Motor neuron (in vitro differentiated cells): ENCODE measurements at places on chromosomes 5 and 9. TPM values are rescaled to one million over a fixed set of nuclear protein-coding genes. Genes with fewer than 3 reads are reported as not detected.

Gene TYRP1
- total RNA-seq, result 0.46 TPM in 1 of 2 replicates, not detected in the other

Gene CHSY3
- 2.3 and 2.6 TPM in 2 replicates for total RNA-seq

Gene PCDH1
- total RNA-seq, result 13.0 and 13.1 TPM in 2 replicates

Gene ORM2
- not detected in 2 replicates for total RNA-seq

Gene ADAMTS19
- 1.8 and 1.9 TPM in 2 replicates for total RNA-seq

Gene NR2F1-AS1
- 54.7 and 59.1 TPM in 2 replicates for total RNA-seq

Gene FAM221B
- 0.07 and 0.30 TPM in 2 replicates for total RNA-seq

Gene LCN10
- total RNA-seq, result 0.49 and 2.4 TPM in 2 replicates

Gene CCDC192
- total RNA-seq, result 0.78 and 1.2 TPM in 2 replicates

Gene SLC1A3
- total RNA-seq, result 8.6 and 8.7 TPM in 2 replicates

Gene QRFP
- 0.33 and 1.1 TPM in 2 replicates for total RNA-seq

Gene ZNF883
- total RNA-seq, result 10.0 and 10.8 TPM in 2 replicates

Gene PCDHA8
- total RNA-seq, result not detected in 2 replicates

Gene UNC5A
- 0.27 and 0.31 TPM in 2 replicates for total RNA-seq

Gene PAEP
- total RNA-seq, result 0.53 and 2.1 TPM in 2 replicates

Gene TCF7
- 6.0 and 6.2 TPM in 2 replicates for total RNA-seq

Gene MEF2C
- 123 and 128 TPM in 2 replicates for total RNA-seq

Gene ENTPD2
- total RNA-seq, result 0.63 and 2.1 TPM in 2 replicates

Gene DMRT2
- 57.3 and 66.4 TPM in 2 replicates for total RNA-seq

Gene IFNB1
- 0.41 TPM in 1 of 2 replicates, not detected in the other for total RNA-seq

Gene NXNL2
- 0.76 and 1.4 TPM in 2 replicates for total RNA-seq

Gene CIZ1
- total RNA-seq, result 66.1 and 76.2 TPM in 2 replicates

Gene DTWD2
- total RNA-seq, result 3.3 and 3.6 TPM in 2 replicates

Gene PCA3
- 1.6 and 5.0 TPM in 2 replicates for total RNA-seq

Gene NOL8
- total RNA-seq, result 17.2 and 22.7 TPM in 2 replicates

Gene BAG1
- total RNA-seq, result 86.6 and 139 TPM in 2 replicates

Gene MEIKIN
- total RNA-seq, result not detected in 2 replicates

Gene STPG3
- total RNA-seq, result 1.2 and 1.3 TPM in 2 replicates

Gene FOXD4L5
- total RNA-seq, result 0.27 and 0.56 TPM in 2 replicates

Gene WDR38
- total RNA-seq, result not detected in 2 replicates

Gene ENG
- 13.6 and 28.1 TPM in 2 replicates for total RNA-seq

Gene GDNF
- 1.3 and 3.0 TPM in 2 replicates for total RNA-seq

Gene APBA1
- 13.5 and 13.7 TPM in 2 replicates for total RNA-seq

Gene SH3GL2
- 0.15 TPM in 1 of 2 replicates, not detected in the other for total RNA-seq

Gene SPATA31A3
- 0.09 TPM in 1 of 2 replicates, not detected in the other for total RNA-seq

Gene OR1L6
- total RNA-seq, result not detected in 2 replicates

Gene PTGDS
- 1.8 and 2.0 TPM in 2 replicates for total RNA-seq

Gene RGS7BP
- total RNA-seq, result 0.10 TPM in 1 of 2 replicates, not detected in the other

Gene CD74
- 1.0 and 1.1 TPM in 2 replicates for total RNA-seq

Gene ABLIM3
- total RNA-seq, result 0.18 and 3.7 TPM in 2 replicates
